ENCODE measurements at places on chromosomes 2 and 18.

DNA sequence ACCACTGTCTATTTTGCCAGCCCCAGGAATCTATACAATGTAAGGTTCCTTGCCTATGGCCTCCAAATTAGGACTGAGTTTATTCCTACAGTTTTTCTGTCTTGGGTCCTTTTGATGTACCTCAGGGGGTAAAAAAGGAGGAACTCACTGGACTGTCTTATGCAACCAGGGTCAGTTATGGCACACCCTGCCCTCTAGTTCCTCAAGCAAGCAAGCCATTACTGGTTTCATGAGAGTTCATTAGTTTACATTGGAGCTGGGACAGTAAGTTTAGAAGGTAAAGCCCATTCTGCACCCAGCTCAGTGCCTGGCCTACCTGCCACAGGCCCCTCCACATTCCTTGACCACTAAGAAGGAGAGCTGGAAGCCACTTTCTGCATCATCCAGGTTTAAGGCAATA is 68.7 kb upstream of the WIPF1 start:
- DNase-seq: no peak

GRCh38 chr2:231138699-231139098 is 13.9 kb upstream of the HTR2B start:
- DNase-seq: no peak

DNA sequence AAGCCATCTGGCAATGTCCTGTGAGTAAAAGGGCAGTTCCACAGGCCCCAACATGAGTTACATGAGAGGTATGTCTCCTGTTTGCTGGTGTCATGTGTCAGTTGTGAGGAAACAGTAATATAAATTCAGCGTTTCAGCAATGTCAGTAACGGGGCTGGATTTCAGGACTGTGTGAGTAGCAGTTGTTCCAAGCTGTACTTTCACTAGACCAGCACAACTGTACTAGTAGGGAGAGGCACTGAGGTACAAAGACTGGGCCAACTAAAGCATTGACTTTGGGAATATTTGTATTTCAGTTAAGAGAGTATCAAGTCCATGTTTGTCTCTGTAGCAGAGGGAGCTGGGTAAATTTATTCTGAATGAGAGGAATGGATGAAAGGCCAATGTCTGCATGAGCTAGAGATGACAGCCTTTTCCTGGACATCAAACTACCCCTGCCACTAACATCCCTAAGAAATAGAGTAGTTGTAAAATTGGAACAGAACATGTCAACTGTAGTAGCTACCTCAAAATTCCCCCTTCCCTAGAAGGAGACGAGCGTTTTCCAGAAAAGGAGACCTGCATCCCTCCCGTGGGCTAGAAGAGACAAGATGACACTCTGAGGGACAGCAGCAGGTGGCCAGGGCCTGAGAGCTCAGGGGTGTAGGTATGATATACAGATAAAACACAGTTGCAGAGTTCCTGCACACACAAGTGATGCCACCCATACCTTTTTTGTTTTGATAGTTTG is 24.4 kb downstream of the EIF4E2 start:
- no peak for DNase-seq

DNA sequence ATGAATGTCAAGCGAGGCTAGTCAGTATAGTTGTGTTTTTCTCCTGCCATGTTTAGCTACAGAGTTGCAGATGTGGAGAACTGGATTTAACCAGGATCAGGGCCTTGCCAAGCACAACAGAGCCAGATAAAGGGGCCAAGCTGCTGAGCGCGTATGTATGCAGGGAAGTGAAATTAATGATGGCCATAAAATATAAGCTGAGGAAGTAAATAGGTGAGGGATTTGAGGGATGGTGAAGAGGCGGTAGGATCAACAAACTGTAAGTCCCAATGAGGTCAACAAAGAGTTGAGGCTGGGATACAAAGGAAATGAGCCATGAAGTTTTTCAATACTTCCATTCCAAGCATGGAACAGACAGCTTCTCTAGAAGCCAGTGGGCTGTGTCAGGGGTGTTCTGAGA is 10.6 kb downstream of the LRP2 start:
- DNase-seq: no peak

GRCh38 chr18:394262-394986 is 106.1 kb downstream of the COLEC12 start:
- no peak for DNase-seq

GRCh38 chr18:25089470-25089869 is 262.5 kb downstream of the ZNF521 start:
- DNase-seq: no peak

Measured in stimulated activated CD8-positive, alpha-beta memory T cell treated with anti-CD3 and anti-CD28 coated beads, Interleukin-4, amount 100 ng/mL, for 4 hours (primary cell).